ENCODE measurements at places on chromosomes 5 and 9.

DNA sequence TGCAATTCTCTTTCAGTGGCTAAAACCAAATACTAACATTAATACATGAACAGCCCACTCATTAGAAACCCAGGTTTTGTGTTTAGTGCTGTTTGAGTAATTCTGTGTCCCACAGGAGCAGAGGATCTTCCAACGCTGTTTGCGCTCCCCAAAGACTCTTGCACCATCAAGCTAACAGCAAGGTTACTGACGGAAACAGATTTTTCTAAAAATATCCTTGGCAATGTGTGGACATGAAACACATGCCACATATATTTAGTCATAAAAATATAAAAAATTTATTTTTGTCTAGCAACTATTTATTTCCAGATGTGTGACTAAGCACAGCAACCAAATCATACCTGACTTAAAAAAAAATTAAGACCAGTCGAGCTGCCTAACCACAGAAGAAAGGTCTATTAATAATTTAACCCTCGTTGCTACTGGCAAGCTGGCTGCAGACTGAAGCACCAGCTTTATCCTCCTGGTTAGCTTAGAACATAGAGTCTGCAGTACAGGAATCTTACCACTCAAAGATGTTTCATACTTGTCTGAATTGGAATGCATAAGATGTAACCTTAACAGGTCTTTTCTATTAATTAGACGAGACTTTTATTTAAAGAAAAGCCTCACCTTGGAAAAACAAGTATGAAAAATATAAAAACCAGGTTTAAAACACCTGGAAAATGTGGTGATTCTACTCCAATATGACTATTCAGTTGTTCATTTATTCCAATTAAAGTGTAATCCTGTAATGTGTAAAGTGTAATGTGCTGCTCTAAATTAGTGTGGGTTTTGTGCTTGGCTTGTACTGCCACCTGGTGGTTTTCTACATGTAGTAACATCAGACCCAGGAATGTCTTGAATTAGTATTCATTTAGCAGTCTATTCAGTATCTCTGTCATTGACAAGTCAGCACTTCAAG is 272.5 kb downstream of the EPB41L4A start:
- ATAC-seq, result peak; percentile 90

DNA sequence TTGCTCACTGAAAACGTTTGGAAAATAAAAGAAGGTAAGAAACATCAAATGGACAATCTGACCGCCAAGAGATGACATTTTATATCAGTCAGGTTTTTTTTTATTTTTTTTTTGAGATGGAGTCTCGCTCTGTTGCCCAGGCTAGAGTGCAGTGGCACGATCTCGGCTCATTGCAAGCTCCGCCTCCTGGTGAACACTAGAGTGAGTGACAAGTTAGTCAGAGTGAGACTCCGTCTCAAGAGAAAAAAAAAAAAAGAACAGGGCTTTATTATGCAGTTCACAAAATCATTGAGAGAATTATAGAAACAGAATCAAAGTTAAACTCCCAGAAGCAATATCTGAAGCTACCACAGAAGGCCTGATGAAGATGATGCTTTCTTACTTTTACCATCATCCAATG is 70.1 kb downstream of the DTWD2 start:
- no peak for ATAC-seq

DNA sequence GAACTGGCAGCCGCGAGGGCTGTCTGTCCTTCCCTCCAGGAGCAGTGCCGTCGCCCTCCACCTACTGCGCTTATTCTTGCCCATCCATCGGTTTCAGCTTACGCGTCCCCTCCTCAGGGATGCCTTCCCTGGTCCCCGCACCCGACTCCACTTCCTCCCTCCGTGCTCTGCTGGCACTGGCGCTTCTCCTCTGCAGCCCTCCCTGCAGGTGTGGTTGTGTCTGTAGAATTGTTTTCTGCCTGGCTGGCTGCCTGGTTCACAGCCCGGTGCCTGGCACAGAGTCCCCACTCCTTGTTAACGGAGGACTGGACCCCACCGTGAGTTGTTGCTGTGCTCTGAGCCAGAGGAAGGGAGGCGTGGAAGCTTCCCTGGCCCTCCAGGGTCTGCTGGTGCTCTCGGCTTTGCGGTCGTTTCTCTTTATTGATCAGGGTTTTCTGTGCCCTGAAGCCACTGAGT is 5.7 kb downstream of the NTMT1 start:
- ATAC-seq, result no peak

DNA sequence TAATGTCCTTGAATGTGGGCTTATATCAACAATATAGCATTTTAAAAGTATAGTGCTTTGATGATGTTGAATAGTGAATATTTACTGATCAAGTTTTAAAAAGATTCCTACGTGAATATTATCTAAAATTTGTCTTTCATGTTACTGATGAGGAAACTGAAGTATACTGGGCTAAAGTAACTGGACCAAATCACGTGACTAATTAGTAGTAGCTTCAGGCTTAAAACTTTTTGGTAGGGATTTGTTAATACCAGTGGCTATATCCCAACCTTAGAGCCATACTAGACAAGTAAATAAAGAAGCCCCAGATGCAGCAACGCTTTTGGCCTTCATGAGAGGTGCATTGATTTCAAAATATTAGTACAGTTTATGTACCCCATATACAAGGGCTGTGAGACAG is 152.1 kb upstream of the EDIL3 start:
- no peak for ATAC-seq

GRCh38 chr5:116766470-116766947 is 191.9 kb upstream of the SEMA6A start:
- peak; percentile 77 for ATAC-seq

DNA sequence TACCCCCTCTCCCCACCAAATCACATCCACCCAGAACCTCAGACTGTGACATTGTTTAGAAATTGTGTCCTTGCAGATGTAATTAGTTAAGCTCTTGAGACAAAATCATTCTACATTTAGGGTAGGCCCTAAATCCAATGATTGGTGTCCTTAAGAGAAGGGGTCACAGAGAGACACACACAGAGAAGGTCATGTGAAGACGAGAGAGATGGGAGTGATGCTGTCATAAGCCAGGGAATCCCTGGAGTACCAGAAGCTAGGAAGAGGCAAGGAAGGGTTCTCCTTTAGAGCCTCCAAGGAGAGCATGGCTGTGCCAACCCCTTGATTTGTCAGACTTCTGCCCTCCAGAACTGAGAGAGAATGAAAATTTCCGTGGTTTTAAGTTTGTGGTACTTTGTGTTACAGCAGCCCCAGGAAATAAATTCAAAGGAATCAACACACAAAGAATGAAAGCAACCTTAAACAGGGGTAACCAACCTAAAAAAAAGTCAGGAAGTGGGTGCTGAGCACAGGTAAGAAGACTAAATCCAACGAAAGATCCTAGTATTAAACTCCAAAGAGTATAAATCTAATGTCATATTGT is 33.6 kb downstream of the TIMD4 start:
- peak; percentile 78 for ATAC-seq

DNA sequence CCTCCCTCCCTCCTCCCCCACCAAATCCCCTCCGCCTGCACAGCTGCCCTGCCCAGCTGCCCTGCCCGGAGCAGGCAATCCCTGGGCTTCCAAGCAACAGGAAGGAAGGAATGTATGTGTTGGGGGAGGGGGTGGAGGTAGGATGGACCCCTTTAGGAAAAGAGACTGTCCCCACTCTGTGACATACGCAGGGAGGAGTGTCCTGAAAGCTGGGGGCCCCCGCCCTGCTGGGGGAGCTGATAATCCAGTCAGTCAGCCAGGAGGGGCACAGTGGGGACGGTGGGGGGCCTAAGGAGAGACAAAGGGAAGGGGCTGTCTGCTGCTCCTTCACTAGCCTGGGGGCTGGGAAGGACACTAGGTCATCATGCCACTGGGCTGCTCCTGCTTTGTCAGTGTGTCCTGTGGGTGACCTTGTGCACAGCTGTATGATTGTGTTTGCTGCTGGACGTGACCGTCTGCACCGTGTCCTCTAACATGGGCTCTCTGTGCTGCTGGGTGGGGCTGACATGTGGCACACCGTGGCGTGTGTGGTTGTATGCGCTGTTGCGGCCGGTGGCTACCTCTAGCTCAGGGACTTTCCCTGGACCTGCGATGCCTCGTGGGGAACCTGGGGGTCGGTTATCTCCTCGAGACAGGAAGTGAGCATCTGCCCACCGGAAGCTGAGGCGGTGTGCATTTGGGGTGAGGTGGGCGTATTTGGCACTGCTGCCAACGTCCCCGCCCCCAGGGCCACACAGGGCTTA is 3.0 kb downstream of the N4BP3 start:
- peak; percentile 54 for ATAC-seq

DNA sequence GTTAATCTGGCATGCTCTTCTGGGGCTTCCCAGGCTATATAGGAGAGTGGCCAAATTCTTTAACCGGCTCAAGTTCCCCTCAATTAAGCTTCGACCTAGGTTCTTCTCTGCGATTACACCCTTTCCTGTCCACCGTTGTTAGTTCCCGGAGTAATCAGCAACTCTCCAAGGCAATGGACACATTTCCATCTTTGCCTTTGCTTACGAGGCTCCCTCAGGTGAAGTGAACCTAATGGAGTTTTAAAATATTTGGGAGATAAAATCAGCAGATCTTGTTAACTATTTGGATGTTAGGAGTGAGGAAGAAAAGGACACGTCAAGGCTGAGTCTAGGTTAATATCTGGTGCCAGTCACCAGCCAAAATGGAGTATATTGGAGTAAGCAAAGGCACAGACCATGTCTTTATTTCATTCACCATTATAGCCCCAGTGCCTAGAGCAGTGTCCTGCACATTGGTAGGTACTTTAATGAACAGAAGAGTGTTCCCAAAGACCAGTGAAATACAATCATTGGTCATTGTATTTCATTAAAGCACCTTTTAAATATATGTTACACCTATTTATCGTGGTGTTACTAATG is 515 bp downstream of the UTP15 start:
- no peak for ATAC-seq

DNA sequence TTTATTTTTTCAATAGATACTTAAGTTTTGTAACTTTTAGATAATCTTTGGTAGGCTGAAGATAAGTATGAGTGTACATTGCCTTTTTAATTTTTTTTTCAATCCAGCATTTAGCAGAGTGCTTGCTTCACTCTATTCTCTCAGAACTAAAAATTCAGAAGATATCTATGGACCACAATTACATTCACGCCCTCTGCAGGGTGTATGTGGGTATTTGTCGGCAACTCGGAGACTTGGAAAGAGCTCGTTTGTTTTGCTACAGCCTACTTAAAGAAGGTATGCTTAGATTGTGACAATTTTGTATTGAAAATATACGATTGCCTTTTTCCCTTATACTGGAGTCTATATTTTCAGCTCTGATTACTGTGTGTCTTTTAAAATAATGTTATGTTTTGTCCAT is 43.8 kb downstream of the ICE1 start:
- no peak for ATAC-seq

GRCh38 chr9:136513191-136513590 is 30.4 kb upstream of the SEC16A start:
- no peak for ATAC-seq

GRCh38 chr5:135695656-135696313 is 117.0 kb upstream of the CXCL14 start:
- no peak for ATAC-seq

DNA sequence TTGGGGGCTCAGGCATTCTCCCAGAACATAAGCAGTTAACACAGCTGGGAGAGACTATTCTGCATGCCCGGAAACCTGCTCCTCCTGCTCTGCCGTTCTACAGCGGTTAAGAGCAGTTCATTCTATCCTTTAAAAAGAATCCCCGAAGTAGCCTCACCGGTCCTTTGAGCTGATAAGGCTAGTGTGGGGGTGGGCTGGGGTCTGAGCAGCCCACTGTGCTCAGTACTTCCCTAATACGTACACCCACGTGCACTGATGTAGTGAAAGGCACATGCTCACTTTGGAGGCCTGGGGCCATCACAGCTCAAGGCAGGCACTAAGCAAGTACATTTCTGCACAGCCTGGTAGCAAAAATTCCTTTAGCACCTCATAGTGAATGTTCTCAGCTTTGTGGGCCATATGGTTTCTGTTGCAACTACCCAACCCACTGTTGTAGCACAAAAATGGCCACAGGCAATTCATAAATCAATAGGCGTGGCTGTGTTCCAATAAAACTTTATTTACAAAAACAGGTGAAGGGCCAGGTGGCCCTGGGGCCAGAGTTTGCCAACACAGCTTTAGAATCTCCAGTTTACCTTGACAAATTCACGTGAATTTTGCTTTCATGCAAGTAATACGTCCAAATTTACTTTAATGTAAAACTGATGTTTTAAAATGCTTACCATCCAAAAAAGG is 136.4 kb downstream of the ZNF354C start:
- no peak for ATAC-seq
